ENCODE measurements at places on chromosomes 7 and 10.

- no peak for DNase-seq
Measured at GRCh38 chr7:52992001-52992400, 43.4 kb upstream of the POM121L12 start.

GRCh38 chr7:113710310-113711096, 208.3 kb downstream of the PPP1R3A start:
- peak; percentile 91 for DNase-seq

- no peak for DNase-seq
Measured at GRCh38 chr7:39375047-39375873, 190.9 kb upstream of the YAE1 start.

- no peak for DNase-seq
Measured at GRCh38 chr10:133475821-133476640, 22.3 kb downstream of the SCART1 start.

GRCh38 chr7:36966636-36967035, 242.3 kb upstream of the AOAH start:
- DNase-seq: no peak

- no peak for DNase-seq
Measured at GRCh38 chr7:111960984-111961383, 245.2 kb downstream of the DOCK4 start.

GRCh38 chr7:44195889-44196288, 4.9 kb upstream of the YKT6 start:
- DNase-seq: no peak

GRCh38 chr10:89981891-89982290, 280.5 kb downstream of the KIF20B start:
- DNase-seq: peak; percentile 28

- peak; percentile 81 for DNase-seq
Measured at GRCh38 chr7:127865466-127865865, 165.8 kb downstream of the LRRC4 start.

- DNase-seq: peak; percentile 8
Measured at GRCh38 chr10:45080331-45080730, 79.6 kb downstream of the ZNF22 start.

- DNase-seq: peak; percentile 73
Measured at GRCh38 chr7:133139350-133139749, 57.5 kb upstream of the CHCHD3 start.

DNA sequence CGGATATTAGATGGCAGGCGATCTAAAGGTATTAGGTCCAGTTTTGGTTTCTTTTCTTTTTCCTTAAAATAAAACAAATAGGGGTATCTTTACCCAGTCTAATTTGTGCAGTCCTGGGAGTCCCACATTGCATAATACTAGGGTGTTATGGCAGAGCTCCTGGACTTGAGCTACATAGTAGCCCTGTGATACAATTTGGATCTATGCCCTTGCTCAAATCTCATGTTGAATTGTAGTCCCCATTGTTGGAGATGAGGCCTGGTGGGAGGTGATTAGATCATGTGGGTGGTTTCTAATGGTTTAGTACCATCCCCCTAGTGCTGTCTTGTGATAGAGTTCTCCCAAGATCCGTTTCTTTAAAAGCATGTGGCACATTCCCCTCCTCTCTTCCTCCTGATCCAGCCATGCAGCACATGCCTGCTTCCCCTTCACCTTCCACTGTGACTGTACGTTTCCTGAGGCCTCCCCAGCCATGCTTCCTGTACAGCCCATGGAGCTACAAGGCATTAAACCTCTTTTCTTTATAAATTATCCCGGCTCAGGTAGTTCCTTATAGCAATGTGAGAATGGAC, 141.9 kb downstream of the RPS24 start:
- DNase-seq: peak; percentile 75

DNA sequence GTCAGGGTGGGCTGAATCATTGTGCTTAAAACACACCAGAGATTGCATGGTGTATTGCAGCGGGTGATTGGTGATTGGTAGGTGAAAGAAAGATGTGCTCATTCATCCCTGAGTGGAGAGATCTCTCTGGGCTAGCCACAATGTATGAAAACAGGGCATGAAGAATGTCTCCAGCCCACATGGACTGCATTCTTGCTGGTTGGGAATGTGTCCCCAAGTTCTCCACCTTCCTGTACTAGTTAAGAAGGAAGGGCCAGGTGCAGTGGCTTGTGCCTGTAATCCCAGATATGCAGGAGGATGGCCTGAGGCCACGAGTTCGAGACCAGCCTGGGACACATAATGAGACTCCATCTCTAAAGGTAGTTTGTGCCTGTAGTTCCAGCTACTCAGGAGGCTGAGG, 113.8 kb upstream of the LANCL2 start:
- no peak for DNase-seq

DNA sequence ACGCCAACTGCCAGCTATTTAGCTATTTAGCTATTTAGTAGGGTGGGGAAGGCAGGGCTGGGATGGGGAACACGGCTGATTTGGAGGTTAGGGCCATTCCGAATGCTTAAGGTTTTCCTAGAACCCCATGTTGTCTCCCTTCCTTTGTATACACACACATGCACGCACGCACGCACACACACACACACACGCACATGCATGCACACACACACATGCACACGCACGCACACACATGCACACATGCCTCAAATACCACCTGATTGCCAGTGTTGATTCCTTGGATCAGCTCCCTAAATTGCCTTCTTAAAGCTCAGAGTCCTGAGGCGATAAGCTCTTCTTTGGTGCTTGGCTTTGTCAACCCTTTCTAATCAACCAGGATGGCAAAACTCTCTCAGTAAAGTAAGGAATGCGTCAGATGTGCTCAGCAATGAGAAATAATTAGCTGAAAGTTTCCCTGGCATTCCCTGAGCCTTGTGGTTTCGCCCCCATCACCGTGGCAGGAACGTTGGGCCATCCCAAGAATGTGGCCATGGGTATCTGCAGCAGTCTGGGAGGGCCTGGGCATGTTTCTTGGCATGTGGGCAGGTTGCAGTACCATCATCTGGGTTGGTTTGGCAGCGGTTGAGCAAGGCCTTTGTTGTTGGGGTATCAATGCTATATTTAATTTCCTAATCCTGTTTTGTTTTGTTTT, 305.6 kb downstream of the LRMDA start:
- DNase-seq: no peak

GRCh38 chr10:131964298-131964697, 17.4 kb downstream of the BNIP3 start:
- DNase-seq: no peak

DNA sequence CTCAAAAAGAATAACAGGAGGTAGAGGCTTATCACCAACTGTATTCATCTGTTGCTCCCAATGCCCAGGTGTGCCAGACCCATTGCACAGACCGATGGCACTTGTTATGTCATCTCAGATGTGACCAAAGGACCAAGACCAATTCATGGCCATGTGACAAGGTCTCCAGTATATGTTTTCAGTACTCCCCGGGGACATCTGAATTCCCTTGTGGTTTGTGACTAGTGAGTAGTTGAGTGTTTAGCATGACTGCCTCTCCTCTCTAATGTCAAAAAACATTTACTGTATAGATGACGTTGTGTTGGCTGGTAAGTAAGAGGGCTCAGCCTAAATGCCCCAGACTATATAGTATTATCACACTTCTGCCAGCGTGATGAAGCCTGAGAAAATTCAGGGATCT, 202.1 kb upstream of the SMIM30 start:
- no peak for DNase-seq

DNA sequence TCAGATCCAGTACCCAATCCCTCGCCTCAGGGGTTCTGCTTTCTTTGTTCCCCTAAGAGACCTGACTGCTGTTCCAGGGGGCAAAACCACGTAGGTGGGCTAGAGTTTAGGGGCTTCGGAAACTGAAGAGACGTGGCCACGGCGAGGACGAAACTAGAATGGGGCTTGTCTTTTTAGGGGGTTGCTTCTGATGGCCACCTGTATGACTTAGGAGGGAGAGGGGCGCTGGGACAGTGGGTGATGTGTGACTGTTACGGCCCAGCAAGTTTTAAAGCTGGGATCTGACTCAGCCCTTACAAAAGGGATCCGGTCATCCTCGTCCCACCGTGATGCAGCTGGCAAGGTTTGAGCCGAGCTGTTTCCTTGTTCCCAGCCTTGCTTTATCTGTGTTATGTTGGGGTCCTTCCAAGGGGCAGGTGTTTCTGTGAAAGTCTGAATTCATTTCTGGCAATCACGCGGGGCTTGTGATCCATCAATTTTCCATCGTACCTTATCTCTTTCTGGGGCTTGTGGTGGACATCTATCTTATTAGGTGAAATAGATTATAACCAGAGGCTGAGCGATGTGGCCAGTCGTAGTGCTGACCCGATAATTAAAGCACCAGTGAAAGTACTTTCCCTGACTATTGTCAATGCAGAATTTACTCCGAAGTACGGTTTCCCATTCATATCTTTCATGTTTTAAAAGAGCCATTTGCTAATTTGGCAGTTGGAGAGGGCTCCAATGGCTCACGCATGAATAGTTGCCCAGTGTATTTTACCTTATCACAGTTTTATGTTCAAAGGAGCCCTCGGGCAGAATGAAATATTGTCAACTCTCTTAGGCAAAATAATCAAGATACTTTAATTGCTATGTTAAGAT, 830 bp downstream of the MET start:
- DNase-seq: peak; percentile 13

DNA sequence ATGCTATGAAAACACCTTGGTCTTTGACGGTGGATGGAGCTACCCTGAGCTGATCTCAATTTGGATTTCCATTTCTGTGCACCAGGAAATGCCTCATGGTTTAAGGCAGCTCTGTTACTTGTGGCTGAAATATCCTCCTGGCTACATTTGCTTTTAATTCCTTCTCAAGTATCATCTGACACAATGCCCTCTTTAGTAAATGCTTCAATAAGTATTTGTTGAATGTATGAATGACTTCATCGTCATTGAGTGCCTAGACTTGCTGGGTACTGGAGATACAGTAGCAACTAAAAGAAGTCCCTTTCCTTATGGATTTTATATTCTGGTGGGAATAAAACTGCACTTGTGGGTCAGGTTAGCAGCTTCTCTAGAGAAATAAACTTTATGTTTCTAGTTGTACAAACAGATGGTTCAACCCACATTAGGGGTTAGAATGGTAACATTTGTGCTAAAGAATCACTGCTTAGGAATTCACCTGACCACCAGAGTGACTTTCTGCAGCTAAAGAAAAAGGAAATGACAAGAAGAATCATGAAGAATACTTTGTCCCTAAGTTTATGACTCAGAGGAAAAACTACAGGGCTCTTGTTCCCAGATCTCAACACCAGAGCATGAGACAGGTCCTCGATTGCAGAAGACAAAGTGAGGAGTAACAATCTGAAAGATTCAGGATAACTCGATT, 21.8 kb upstream of the SMNDC1 start:
- peak; percentile 55 for DNase-seq

DNA sequence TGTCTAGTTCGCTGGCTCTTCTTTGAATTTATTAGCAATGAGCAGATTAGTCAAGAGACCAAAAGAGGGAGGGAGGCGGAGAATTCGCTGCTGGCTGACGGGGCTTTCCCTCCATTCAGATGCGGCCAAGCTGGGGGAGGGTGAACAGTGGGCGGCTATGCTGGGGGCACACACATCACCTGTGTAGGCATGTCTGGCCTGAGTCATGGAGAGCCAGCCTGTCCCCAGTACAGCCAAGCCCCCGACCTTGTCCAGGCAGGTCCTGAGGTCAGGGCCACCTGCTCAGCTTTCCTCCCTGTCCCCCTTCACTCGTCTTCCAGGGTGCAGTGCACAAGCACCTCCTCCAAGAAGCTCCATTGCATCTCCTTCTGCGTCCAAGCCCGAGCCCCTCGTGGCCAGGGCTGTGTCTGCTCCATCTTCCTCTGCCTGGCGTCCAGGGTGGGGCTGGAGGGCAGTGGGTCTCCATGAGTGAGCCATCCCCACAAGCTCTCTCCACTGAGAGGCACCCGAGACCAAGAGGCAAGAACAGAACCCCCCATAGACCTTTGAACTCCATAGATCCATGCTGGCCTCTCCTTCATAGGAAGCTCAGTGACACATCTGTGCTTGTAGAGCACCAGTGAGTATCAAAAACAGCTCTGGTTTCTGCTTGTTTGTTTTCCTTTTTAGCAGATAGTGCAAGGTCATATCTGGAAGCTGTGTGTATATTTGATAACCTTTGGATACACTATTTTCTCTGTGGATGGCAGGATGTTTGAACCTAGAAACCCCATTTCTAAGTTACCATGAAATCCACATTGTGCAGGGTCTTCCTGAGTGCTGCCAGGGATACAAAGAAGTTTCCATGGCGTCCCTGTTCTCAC, 1.9 kb upstream of the DEPP1 start:
- DNase-seq: no peak

DNA sequence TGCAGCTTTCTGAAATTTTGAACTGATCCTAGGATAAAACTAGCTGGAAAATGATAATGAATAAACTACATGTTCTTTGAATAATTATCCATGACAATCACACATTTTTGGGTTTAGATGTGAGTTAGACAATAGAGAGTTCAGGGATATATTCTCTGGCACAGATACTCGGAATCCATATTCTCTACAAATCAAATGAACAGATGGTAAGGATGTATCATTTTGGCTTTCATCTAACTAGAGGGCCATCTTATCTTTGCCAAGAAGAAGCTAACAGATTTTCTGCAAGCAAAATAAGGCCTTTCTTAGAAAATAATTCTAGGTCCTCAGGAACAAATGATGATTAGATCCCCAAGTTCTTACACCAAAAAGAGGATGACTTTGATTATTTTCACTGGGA, 355.9 kb upstream of the C7orf33 start:
- no peak for DNase-seq

DNA sequence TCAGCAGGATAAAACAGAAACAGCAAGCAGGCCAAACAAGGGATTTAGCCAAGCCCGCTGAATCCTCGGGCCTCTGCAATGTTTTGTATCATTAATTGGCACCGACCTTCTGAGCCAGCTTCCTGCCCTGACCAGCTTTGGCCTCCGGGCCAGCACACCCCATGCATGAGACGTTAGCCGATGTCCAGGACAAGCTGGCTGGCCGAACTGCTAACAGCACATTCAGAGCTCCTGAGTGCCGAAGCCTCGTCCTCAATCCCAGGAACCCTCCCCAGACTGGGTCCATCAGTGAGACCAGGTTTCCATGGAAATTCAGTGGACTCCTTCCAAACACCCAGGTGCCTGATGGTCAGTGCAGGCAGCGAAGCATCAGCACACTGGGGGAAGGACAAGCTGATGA, 134.3 kb upstream of the PFKP start:
- no peak for DNase-seq

- DNase-seq: no peak
Measured at GRCh38 chr10:1465418-1465911, 271.9 kb downstream of the ADARB2 start.

DNA sequence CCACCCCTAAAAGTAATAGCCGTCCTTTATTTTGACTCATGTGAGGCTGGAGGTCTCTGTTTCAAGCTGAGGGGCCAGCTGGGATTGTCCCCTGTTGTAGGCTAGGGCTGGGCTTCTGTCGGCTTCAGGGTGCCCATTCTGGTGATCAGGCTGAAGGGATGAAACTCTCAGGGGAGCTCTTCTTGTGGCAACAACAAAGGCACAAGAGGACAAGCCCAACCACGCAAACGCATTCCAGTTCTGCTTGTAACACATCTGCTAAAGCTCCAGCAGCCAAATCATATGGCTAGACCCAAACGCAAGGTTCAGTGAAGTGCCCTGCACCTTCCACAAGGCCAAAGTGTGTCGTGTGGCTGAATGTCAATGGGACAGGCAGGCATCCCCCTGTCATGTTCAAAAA, 405.7 kb downstream of the INHBA start:
- no peak for DNase-seq
